Dorsolateral prefrontal cortex (tissue), 122 donors: ENCODE measurements at places on chromosomes 11 and 22. TPM values are rescaled to one million over a fixed set of nuclear protein-coding genes. Genes with fewer than 3 reads are reported as not detected.

The NCR3LG1 gene
- 16.5 TPM for total RNA-seq

The SOX6 gene
- 33.5 TPM for total RNA-seq

The GNG3 gene
- 132 TPM for total RNA-seq

DNA sequence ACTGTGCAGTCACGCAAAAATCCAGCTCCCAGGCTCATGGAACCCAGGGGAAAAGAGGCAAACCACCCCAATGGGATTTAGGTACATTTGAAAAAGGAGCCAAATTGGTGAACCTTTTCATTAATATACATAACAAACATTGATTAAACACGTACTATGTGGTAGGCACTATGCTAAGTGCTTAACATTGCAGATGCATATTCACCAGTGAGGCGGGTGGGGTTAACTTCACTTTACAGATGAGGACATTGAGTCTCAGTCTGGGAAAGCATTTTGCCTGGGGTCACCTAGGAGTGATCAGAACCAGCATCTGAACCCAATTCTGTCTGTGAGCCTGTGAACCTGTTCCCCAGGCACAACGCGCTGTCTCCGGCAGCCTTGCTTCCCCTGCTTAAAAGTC lies 146.3 kb downstream of the COMMD9 start:
- no peak for DNase-seq

- no peak for DNase-seq
Measured at GRCh38 chr11:34619062-34619516, 1.8 kb upstream of the EHF start.

DNA sequence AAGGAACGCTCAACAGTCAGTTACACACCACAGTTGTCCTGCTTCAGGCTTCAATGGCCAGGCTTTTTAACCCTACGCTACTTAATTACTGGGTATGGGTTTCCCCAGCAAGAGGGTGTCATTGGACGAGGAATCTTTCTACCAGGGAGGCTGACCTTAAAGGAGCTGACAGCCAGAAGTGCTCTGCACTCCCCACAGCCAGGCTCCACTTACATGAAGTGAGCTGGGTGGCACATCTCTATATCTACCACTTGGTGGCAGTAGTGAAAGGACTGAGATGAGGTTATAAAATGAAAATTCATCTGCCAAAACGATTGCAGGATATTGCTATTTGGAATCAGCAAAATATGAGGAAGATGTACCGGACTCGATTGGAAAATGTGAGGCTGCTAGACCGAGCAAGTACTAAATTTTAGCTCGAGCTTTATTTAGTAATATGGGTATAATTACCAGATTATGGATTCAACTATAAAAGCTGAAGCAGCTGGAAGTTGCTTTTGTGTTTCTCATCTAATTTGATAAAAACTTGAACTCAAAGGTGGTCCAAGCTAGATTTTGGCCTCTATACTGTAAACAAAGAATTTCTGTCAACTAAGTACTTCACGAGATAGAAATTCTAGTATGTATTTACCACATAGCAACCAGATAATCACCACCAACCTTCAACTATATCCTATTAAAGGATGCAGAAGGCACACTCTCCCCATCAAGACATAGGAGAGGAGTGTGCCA lies 53.9 kb upstream of the CEP126 start:
- peak; percentile 9 for DNase-seq
